Astrocyte (in vitro differentiated cells and primary cell): ENCODE measurements at places on chromosomes 3 and 15.

GRCh38 chr15:65954289-65954741 is 85.0 kb downstream of the RAB11A start:
- H3K4me1 ChIP-seq = peaks cover 3% of the 10 kb centered on the region
- peak; percentile 83 for DNase-seq
- no peak overlapping the region for H3K27ac ChIP-seq

GRCh38 chr3:9769426-9770275 is at the start of gene CAMK1:
Gene CAMK1 (minus strand): TSS chr3:9769947. CDS start chr3:9767749, 2,198 bp downstream.
- H3K27me3 ChIP-seq = no peaks in the 10 kb centered on the region
- DNase-seq = peak; percentile 50
- H3K4me1 ChIP-seq = peaks cover 7% of the 10 kb centered on the region
- peak within 1 kb of the TSS; percentile 58 for H3K4me3 ChIP-seq

DNA sequence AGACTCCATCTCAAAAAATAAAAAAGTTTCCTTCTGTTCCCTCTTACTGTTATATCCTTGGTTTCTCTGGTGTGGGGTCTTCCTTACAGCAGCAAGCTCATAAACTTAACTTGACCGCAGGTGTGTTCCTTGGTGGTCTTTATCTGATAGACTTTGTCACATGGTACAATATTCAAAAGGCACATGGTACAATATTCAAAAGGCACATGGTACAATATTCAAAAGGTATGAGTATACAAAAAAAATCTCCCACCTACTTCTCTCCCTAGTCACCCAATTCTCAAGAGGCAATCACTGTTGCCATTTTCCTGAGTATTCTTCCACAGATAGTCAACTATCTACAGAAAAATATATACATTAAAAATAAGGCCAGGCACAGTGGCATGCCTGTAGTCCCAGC is 4.5 kb downstream of the PGBD4 start:
- peaks cover 4% of the 10 kb centered on the region for H3K4me1 ChIP-seq
- DNase-seq = no peak
- no peaks in the 10 kb centered on the region for H3K36me3 ChIP-seq
- H3K4me3 ChIP-seq = no peak overlapping the region
- H3K27ac ChIP-seq = no peak overlapping the region
- no peaks in the 10 kb centered on the region for H3K27me3 ChIP-seq

GRCh38 chr3:165406425-165406824 is 210.2 kb upstream of the SLITRK3 start:
- H3K27me3 ChIP-seq = no peaks in the 10 kb centered on the region
- no peaks in the 10 kb centered on the region for H3K4me1 ChIP-seq
- H3K27ac ChIP-seq = no peak overlapping the region
- no peaks in the 10 kb centered on the region for H3K36me3 ChIP-seq

DNA sequence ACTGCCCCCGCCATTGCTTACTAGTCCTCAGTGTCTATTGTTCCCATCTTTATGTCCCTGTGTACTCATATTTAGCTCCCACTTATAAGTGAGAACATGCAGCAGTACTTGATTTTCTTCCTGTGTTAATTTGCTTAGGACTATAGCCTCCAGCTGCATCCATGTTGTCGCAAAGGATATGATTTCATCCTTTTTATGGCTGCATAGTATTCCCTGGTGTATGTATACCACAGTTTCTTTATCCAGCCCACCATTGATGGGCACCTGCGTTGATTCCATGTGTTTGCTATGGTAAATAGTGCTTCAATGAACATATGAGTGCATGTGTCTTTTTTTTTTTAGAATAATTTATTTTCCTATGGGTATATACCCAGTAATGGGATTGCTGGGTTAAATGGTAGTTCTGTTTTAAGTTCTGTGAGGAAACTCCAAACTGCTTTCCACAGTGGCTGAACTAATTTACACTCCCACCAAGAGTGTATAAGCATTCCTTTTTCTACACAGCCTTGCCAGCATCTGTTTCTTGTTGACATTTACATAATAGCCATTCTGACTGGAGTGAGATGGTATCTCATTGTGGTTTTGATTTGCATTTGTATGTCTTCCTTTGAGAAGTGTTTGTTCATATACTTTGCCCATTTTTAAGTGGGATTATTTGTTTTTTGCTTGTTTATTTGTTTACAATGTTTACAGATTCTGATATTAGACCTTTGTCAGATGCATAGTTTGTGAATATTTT is 53.7 kb downstream of the GALK2 start:
- no peaks in the 10 kb centered on the region for H3K4me1 ChIP-seq
- no peak overlapping the region for H3K27ac ChIP-seq
- DNase-seq = peak; percentile 33
- no peaks in the 10 kb centered on the region for H3K36me3 ChIP-seq
- H3K4me3 ChIP-seq = no peak overlapping the region

GRCh38 chr15:74609938-74610301 is 5.7 kb upstream of the CLK3 start:
- no peak for DNase-seq
- H3K4me1 ChIP-seq = peaks cover 8% of the 10 kb centered on the region
- H3K27me3 ChIP-seq = no peaks in the 10 kb centered on the region
- H3K4me3 ChIP-seq = no peak overlapping the region
- H3K27ac ChIP-seq = no peak overlapping the region
- H3K36me3 ChIP-seq = no peaks in the 10 kb centered on the region

DNA sequence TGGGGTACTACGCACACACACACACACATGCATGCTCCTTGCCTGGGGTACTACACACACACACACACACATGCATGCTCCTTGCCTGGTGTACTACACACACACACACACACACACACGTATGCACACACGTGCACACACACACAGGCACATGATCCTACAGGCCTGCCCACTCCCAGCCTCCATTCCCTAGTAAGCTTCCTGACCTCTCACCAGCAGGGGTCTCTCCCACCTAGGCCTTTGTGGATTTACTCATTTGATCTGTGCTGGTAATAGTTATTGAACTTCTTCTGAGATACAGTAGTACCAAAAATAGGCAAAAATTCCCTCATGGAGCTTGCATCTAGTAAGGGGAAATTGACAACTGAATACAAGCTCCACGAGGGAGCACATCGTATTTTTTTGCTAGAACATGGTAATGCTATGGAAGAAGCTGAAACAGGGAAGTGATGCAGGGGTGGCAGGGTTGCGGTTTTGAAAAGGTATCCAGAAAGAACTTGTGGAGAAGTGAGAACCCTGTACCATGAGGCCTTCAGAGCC is 19.1 kb downstream of the TTC21A start:
- H3K36me3 ChIP-seq = no peaks in the 10 kb centered on the region
- no peak for DNase-seq

DNA sequence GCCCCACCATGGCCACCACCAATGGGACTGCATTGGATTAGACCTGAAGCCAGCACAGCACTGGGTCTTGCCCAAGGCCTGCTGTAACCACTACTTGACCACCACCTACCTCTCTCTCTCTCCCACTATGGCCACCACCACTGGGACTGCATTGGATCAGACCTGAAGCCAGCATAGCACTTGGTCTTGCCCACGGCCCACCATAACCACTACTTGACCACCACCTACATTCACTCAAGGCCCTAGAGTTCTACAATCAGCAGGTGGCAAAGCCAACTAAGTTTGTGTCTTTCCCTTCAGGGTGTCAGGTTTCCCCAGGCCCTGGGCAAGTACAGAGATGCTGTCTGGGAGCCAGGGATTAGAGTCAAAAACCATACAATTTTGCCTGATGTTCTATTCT is 57.6 kb downstream of the ESYT3 start:
- no peak overlapping the region for H3K27ac ChIP-seq
- no peaks in the 10 kb centered on the region for H3K27me3 ChIP-seq
- DNase-seq = no peak
- no peaks in the 10 kb centered on the region for H3K4me1 ChIP-seq

DNA sequence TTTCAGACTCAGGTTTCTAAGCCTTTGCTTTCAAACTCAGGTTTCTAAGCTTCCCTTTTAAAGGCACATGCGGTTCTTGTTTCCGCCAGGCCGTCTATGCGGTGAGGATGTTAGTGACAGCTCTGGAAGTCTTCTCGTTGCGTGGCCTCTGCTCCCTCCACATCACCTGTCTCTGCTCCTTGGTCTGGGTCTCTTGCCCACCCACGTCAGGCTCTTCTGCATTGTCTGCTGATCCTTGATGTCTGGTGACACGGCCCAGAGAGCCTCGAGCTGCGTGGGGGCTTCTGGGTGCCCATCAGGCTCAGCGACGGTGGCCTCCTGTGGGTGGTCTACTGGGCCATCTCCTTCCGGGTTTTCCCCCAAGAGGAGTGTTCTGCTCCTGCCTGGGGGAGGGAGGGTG is 30.5 kb downstream of the KLF13 start:
- no peak overlapping the region for H3K4me3 ChIP-seq
- DNase-seq = no peak
- no peaks in the 10 kb centered on the region for H3K27me3 ChIP-seq

DNA sequence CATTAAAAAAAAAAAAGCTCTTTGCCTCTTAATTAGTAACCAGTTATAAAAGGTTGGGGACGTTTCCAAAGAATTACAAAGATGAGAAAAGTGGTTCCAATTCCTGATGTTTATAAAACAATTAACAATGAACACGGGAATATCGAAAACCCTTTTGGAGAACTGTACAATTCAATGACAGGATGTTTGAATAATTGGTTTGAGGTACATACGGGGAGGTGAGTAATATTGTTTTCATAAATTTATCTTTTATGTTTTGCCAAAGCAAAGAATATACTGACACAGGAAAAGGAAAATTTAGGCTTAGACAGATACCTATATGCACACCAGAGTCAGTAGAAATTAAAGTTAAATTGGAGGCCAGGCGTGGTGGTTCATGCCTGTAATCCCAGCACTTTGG is 94.6 kb upstream of the LMOD3 start:
- DNase-seq = no peak
- no peak overlapping the region for H3K27ac ChIP-seq
- no peak overlapping the region for H3K4me3 ChIP-seq
- H3K36me3 ChIP-seq = no peaks in the 10 kb centered on the region
